ENCODE measurements at places on chromosomes 1 and 21.

DNA sequence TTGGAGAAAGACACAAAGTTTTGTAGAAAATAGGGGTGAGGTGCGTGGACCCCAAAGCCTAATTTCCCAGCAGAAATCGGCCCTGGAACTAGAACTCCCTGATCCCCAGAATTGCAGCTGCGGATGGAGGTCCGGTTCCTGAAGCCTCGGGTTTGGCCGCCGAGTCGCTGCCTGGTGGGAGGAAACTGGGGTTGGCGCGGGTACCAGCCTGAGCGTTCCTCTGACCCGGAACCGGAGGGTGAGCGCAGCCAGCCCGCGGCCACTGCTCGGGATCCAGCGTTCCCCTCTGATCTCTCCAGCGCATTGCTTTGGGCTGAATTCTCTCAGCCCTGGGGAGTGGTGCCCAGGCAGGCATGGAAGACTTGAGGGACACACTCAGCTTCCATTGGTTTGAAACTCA is 1.6 kb downstream of the ST6GALNAC5 start:
- DNase-seq: no peak

GRCh38 chr1:202968895-202969295 is 1.8 kb upstream of the CYB5R1 start:
- peak; percentile 97 for DNase-seq

DNA sequence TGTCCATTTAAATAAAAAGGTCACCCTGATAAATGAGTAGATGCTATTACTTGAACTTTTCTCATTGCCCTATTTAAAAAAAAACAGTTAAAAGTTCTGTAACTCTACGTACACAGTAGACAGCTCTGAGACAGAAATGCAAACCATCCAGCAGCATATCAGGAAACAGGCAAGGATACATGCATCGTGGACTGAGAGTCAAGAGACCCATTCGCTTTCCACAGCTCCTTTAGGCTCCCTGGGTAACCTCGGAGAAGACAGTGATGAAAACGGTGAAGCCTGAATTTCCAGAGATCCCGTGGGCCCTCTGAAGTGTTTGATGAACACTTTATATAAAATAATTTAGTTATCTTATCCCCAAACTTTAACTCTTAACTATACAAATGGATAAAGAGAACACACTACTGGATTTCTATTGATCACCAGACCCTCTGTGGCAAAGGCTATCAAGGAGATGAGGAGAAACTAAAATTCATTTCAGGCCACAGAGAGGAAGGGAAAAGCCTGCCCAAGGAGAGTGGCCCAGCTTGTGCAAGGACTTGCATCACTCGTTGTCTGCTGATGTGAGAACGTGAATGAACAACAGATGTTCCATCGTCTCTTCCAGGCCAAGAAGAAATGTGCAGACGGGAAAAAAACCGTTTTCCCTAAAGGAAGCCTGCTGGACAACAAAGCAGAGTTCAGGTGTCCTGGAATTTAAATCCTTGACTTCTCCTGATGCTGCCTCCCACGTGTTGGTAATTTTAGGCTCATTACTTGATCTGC is 131.0 kb downstream of the TGFBR3 start:
- no peak for DNase-seq

DNA sequence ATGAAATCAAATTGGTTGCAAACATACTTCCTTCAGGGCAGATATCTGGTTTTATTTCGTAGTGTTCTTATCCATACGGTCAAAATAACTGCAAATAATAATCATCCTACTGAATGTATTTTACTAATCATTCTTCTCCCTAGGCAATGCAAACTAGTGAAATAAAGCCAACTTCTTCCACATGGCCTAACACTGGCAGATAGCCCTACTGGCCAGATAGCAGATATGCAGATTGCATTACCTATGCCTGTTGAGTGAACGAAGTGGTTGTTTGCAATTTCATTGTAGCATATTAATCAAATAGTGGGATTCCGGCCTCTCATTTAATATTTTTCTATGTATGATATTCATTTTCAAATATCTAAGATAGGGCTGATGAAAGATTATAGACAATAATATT is 116.2 kb downstream of the CENPF start:
- DNase-seq: no peak

DNA sequence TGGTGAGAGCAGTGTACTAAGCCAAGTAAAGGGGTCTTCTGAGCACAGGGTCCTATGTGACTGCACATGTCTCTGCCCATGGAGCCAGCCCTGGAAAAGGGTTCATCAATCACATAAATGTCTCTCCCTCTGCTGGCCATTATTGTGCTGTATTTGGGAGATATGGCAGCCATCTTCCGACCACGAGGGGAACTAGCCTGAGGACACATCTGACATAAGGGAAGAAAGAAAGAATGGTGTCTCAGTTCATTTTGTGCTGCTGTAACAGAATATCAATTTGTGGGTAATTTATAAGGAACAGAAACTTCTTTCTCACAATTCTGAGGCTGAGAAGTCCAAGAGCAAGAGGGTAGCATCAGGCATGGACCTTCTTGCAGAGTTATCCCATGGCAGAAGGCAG is 55.1 kb upstream of the GJA5 start:
- no peak for DNase-seq

GRCh38 chr1:45809761-45810160 is 6.3 kb downstream of the MAST2 start:
- DNase-seq: no peak

DNA sequence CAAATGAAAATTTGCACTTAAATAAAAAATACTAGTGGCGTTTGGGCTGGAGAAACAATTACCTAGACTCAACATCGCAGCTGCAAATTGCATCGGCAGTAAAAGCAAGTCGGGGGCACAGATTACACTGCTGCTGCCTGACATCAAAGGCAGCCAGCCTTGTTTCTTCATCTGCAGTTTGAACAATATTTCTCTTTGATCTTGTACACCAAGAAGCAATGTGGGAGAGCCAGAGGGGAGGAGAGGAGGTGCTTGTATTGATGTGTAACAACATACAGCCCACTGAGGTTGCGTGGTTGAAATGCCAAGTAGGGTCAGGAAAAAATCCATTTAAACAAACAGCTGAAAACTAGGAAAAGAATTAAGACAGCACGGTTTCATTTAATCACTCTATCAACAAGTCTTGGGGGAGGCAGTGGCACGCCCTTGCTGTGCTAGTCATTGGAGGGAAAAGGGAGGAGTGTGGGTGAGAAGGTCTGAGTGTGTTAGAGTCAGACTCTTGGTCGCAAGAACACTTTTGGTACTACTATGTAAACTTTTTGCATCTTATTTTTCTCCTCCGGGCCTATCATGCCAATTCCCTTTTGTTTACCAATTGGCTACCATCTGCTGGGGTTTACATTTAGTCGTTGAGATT is 456.5 kb downstream of the OMA1 start:
- no peak for DNase-seq

GRCh38 chr1:65066419-65066765 is 81.6 kb upstream of the AK4 start:
- DNase-seq: no peak

GRCh38 chr1:38326135-38326534 is 279.5 kb upstream of the POU3F1 start:
- no peak for DNase-seq

GRCh38 chr21:26572702-26573381 is at the start of gene CYYR1:
TSS of gene CYYR1 (minus strand) at chr21:26573286. CDS start at chr21:26572940, 346 bp downstream.
- DNase-seq: no peak

DNA sequence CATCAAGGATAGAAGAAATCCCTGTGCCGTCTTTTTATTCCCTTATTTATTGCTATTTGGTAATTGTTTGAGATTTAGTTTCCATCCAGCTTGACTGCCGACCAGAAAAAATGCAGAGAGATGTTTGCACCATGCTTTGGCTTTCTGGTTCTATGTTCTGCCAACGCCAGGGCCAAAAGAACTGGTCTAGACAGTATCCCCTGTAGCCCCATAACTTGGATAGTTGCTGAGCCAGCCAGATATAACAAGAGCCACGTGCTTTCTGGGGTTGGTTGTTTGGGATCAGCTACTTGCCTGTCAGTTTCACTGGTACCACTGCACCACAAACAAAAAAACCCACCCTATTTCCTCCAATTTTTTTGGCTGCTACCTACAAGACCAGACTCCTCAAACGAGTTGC is 99.0 kb downstream of the TGFB2 start:
- DNase-seq: no peak

DNA sequence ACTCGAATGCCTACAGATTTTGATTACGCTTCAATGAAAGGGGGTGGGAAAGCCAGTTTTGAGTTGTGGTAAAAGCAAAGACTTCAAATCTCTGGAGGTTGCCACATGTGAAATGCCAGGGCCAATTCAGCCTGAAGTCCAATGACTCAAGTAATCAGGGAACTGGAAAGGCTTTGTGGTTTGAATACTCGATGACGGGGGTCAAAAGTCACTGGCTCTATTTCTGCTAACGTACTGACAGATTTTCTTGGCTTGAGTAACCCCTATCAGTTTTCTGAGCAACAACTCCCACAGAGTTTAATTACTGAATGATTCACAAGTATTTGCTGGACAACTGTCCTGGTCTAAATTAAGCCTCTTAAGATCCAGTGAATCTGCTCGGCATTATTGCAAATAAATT is 152.2 kb downstream of the SIPA1L2 start:
- no peak for DNase-seq

DNA sequence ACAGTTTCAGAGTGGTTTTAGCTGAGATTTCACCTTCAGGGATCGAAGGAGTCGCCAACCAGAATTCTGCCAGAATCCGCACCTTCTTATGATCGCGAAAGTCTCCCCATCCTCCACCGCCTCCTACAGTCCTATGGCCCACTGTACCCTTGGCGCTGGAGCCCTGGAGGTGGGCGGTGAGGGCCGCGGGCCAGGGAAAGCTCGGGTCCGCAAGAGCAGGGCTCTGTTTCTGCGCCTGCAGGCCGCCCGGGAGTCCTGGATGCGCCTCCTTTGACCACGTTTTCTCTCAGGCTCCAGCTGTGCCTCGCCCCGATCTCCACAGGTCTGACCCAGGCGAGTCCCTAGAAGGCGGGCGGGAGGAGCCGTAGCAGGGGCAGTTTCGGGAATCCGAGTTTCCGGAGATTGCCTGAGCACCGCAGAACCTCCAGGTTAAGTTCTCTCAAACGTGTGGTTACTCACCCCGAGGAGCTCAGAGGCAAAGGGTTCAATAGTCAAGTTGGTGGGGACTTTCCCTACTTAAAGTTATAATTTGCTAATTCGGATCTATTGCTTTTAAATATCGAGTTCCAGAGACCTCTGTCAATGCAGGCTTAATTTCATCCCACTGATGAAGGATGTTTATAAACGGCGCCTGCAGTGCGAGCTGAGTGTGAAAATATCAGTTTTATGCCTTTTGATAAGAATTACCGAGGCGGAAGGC is 3.2 kb upstream of the LHX8 start:
- no peak for DNase-seq

DNA sequence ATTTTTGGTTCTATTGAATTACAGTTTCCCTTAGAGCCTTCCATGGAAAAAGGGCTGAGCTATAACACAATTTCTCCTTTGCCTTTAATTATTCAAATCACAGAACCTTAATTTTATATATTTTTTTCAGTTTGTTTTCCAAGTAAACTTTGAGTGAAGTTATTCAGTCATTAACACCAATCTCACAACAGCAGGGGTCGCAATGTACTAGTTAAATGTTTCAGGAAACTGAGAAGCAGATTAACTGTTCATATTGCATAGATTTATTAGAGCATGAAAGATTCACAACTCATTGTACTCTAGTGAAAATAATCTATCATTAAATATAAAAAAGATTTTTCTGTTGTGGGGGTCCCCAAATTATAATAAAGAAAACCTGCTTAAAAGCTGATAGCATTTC is 64.1 kb downstream of the KIFAP3 start:
- DNase-seq: no peak

DNA sequence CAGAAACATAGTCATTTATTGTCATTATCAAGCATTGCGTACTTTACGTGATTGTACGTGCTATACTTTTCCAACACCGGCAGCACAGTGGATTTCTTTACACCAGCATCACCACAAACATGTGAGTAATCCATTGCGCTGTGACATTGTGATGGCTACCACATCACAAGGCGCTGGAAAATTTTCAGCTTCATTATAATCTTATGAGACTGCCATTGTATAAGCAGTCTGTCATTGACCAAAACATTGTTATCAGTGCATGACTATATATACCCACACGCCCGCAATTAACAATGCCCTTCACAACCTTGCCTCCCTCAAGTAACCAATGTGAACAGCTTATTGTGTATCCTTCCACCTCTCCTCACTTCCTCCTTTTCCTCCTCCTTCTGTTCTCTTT is 137.6 kb downstream of the ZZZ3 start:
- DNase-seq: no peak

GRCh38 chr1:66374561-66375111 is 159.3 kb upstream of the SGIP1 start:
- no peak for DNase-seq

DNA sequence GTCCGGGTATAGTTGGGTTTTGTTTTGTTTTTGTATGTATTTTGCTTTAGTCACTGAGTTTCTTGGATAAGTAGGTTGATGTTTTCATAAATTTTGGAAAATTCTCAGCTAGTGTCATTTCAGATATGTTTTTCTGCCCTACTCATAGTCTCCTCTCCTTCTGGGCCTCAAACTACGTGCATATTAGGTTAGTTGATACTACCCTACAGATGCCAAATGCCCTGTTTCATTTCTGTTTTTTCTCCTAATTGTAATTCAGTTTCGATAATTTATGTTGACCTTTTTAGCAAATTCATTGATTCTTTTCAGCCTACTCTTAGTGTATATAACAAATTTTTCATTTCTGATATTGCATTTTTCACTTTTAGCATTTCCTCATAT is 268.6 kb upstream of the RGS18 start:
- no peak for DNase-seq

DNA sequence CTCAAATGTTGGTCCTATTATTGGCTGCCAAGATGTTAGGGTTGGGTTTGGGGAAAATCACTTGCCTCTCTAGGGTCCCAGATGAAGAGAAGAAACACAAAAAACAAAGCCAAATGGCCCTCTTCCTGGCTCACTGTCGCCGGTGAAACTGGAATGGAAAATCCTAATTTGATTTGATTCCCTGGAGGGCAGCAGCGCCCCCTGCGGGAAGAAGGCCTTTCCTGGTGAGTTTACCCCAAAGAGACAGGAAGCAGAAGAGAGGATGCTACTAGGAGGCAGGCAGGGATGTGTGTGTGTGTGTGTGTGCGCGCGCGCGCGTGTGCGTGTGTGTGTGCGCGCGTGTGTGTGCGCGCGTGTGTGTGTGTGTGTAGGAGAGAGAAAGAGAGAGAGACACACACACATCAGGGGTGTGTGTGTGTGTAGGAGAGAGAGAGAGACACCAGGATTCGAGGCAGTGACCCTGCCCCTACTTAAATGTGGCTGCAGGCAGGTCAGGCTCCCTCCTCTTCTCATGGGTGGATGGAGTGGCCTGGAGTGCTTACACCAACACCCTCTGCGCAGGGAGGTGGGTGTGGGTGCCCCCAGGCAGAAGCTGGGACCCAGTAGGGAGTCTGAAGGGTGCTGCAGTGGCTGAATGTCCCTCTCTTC is 3.1 kb upstream of the SELENON start:
- DNase-seq: peak; percentile 55

GRCh38 chr1:226606311-226607267 is 58.0 kb downstream of the STUM start:
- DNase-seq: no peak
